Heart right ventricle (tissue), 16 donors: ENCODE measurements at places on chromosomes 1 and 21.
A peak's percentile ranks its signal among the peaks of the same experiment; 100 is the strongest.

DNA sequence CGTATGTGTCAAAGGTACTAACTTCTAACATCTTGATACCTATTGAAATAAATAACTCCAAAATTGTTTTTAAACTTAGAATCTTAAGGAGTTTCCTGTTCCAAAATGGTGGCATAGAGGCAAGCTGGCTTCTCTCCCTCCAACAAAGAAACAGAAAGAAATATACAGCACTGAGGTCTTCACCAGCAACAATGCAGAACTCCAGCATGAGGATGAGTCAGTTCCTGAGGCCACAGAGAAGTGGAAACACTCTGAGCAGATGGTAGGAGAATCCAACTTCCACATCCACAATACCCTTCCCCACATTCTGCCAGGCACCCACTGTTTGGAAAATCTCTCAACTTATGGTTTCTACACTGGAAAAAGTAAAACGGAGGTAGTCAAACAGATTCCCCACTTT, 12.2 kb upstream of the PPIH start:
- DNase-seq = no peak

- DNase-seq = no peak
These were observed 131.8 kb downstream of the ACBD6 start for GRCh38 chr1:180370597-180370996.

GRCh38 chr1:229024528-229025130, 246.3 kb upstream of the RAB4A start:
- no peak for DNase-seq

GRCh38 chr1:240553351-240553750, 58.6 kb downstream of the GREM2 start:
- no peak for DNase-seq

DNA sequence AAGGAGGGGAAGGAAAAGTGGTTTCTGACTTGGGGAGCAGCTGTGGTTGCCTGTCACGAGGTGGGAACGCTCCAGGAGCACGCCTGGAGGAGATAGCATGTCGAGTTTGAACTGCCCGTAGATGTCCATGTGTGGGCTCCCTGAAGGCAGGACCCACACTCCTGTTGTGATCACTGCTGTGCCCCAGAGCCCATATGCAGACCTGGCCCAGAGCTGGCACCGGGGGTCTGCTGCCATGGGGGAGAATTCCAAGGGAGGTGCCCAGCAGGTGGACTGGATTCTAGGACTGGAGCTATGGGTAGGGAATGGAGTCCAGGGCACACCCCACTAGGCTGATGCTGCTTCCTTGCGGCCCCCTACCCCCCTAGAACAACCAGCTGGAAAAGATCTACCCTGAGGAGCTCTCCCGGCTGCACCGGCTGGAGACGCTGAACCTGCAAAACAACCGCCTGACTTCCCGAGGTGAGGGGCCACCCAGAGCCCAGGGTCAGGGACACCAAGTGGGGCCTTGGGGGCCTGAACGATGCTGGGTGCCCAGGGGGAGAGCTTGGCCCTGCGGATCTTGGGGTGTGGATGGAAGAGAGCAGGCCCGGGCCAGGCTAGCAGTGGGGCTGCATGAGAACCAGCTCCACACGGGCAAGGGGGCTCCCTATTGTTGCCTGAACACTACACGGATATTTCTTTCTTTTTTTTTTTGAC, 9.3 kb downstream of the PODN start:
- peak; percentile 10 for DNase-seq

GRCh38 chr1:183227422-183228346, 41.6 kb downstream of the LAMC2 start:
- peak; percentile 44 for DNase-seq

DNA sequence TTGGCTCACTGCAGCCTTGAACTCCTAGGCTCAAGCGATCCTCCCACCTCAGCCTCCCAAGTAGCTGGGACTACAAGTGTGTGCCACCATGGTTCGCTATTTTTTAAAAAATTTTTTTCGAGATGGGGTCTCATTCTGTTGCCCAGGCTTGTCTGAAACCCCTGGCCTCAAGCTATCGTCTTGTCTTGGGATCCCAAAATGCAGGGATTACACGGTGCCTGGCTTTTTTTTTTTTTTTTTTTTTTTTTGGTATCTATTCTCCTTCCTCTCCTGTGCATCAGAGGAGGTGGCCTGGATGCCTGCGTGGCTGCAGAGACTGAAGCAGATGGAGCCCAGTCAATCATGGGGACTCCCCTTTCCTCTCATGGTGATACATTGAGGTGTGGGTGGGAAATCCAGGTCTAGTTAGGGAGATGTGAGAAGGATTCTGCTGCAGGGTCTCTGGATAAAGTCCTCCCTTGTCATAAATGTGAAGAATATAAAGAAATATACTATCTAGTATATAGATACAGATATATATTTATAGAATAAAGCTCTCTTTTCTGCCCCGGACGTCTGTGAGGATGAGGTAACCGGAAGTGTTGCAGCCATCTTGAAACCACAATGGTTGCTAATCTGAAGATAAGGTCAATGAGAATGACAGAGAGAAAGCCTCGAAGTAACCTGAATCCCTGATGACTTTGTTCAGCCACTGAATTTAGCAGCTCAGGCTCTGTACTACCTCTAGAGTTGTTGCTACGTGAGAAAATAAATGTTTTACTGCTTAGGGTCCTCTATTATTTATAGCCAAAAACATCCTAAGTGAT, 19.5 kb upstream of the RGSL1 start:
- no peak for DNase-seq

DNA sequence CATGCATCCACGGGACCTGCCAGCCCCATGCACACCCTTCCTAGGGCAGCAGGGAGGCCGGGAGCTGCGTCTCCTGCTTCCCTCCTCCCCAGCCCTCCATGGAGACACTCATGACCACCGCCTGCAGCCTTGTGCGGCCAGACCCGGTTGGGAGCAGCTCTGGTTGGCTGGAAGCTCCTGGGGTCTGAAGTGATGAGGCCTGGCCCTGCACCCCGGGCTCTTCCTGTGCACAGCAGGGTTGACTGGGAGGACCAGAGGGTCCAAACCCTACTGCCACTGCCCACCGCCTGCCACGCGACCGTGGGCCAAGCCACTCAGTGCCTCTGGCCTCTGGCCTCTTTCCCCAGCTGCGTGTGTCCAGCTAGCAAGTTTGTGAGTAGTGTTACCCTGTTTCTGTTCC, 111.1 kb upstream of the COL6A1 start:
- DNase-seq = no peak

- DNase-seq = no peak
These were observed 32.4 kb downstream of the ZBTB17 start for GRCh38 chr1:15943328-15943991.

- no peak for DNase-seq
These were observed 646.2 kb downstream of the KCNT2 start for GRCh38 chr1:195962051-195962450.
